ENCODE measurements at places on chromosomes 16 and 17.

DNA sequence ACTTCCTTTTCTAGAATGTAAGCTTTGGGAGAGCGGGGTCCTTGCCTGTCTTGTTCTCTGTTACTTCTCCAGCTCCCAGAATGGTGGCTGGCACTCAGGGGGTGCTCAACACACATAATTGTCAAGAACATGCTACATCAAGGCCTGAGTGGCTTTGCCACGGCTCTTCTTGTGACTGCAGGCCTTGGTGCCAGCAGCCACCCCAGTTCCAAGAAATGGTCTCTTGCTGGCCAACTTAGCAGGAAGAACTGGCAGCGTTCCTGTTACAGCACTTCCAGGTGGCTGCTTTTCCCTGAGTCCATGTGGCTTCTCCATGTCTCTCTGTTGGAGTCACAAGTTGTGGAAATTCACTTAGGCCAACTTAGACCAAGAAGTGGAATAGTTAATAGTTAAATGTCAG is 36.1 kb downstream of the PRKCB start:
- no peak for DNase-seq

GRCh38 chr17:77432742-77433141 is 292.0 kb downstream of the SEC14L1 start:
- no peak for DNase-seq

- no peak for DNase-seq
Measured at GRCh38 chr17:48247038-48247437, 139.5 kb downstream of the SNX11 start.

DNA sequence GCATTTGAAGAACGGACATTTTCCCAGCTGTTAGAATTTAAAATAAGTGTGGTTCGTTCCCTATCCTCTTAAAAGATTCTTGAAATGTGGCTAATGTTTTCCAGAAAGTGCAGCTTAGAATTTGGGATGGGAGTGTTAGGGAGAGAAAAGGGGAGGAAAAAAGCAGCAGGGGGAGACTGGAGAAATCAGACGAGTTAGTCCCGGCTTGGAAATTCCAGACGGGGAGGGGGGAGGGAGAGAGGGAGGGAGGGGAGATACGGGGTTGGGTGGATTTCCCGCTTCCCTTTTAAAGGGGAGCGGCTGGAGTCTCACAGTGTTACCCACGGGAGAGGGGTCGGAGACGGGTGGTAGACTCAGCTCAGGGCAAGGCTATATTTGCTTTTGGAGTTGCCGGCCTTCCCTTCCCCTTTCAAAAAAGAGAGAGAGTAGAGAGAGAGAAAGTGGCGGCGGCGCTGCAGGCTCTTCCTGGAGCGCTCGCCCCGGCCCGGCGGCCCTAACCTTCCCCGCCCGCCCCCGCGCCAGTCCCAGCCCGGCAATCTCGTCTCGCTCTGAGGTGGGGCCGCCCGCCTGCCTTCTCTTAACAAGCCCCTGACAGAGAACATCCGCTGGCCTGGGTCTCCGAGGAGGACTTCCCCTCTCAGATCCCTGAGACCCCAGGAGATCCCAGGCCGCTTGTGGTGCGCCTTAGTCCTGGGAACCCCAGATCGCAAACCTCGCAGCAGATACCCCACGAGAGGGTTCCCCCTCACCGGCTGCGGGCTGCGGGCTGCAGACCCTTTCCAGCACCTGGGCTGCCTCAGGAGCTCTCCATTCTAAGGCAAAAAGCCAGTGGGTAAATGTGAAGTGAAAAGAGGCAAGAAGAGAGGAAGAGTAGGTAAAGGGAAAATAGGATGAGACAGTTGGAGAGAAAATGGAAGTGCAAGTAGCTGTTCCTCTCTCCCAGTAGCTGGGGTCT is 6.6 kb downstream of the IGF2BP1 start:
- DNase-seq, result no peak

DNA sequence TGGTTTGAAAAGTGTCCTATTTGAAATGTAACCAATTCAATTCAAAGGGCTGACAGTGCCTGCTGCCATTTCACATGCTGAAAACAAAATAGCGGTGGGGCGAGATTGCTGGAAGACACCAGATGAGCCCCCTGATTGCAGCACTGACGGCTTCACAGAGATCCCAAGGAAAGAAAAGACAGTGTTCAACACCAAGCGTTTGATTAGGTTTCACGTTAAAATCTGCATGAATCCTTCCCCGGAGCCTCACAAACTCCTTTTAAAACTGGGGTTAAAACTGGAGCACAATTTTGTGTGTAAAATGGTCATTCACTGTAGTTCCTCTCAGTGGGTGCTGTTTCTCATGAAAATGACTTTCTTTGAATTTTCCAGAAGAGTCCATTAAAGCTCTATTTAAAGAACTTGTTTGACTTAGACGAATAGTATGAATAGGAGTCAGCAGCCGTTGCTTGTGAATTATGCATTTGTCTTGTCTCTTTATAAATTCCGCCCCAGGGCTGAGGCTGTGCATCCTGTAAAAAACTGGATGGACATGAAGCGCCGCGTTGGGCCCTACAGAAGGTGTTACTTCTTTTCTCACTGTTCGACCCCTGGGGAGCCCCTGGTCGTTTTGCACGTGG is 8.8 kb downstream of the MLYCD start:
- no peak for DNase-seq

- DNase-seq, result no peak
Measured at GRCh38 chr16:70809392-70810060, 8.6 kb upstream of the VAC14 start.

- no peak for DNase-seq
Measured at GRCh38 chr17:58006560-58006923, 504 bp downstream of the SRSF1 start.

DNA sequence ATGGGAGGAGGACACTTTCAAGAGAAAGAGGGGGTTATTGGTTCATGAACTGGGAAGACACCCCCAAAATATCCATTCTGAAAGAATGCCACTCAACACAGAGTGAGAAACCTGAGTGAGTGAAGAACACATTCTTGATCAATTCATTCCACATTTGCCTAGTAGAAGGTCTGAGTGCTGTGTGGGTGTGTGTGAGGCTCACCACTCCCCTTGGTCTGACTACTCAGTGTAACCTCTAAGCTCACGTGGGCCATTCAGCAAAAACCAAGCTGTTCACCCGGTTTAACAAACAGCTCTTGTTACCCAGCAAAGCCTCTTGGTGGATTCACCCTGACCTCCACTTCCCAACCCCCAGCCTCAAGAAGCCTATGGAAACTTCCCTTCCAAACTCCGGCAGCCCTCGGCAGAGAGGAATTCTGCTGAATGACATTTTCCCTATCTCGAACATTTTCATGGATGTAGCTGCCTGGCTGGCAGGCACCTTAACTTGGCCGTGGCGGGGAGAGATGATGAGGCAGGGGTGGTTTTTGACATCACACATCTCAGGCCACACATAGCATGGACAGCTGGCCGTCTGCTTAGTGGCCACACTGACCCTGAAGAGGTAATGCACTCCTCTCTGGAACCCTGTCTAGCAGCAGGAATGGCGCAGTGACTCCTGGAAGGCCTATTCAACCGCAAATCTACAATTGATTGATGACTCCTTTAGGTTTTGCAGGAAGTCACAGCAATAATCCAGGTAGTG is 11.6 kb downstream of the ST6GALNAC1 start:
- no peak for DNase-seq

DNA sequence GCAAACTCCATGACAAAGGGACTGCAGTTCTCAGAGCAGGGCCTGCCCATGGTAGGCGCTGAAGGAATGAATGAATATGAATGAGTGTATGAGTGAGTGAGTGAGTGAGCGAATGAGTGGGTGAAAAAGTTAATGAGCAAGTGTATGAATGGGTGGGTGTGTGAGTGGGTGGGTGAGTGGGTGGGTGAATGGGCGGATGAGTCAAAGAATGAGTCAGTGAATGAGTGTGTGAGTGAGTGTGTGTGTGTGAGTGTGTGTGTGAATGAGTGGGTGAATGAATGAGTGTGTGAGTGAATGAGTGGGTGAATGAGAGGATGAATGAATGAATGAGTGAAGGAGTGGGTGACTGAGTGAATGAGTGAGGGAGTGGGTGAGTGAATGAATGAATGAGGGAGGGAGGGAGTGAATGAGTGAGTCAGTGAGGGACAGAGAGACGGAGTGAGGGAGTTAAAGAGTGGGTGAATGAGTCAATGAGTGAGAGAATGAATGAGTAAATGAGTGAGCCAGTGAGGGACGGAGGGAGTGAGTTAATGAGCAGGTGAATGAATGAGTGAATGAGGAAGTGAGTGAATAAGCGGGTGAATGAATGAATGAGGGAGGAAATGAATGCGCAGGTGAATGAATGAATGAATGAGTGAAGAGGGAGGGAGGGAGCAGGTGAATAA is 11.1 kb upstream of the CHMP6 start:
- no peak for DNase-seq

- DNase-seq, result no peak
Measured at GRCh38 chr17:28261219-28261618, 57.8 kb upstream of the TMEM97 start.

DNA sequence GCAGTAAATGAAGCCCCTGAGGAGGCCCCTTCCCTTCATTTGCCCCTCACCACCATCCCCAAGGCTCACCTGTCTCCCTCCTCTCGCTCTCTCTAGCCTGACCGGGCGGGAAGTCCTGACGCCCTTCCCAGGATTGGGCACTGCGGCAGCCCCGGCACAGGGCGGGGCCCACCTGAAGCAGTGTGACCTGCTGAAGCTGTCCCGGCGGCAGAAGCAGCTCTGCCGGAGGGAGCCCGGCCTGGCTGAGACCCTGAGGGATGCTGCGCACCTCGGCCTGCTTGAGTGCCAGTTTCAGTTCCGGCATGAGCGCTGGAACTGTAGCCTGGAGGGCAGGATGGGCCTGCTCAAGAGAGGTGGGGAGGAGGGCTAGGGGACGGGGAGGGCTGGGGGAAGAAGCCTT is 21.0 kb downstream of the WNT9B start:
- DNase-seq, result no peak

DNA sequence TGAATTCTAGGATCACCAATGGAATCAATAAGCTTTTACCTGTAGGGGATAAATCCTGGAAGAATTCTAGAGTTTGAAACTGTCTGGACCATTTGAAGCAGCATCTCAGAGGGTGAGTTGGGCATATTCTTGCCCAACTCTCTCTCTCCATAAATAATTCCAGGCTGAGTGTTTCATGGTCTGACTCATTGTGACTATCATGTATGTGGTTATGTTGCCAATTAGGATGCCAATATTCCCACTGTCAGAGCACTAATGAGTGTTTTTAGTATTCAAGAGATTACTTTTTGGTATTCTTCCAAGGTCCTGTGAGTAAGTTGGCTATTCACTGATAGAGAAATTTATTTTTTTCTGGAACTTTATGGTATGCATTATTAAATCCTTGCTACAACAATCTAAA is 456.9 kb downstream of the TOX3 start:
- no peak for DNase-seq

GRCh38 chr17:64230791-64231408 is 32.2 kb downstream of the TEX2 start:
- DNase-seq, result no peak

GRCh38 chr17:81511804-81512561 is 616 bp downstream of the ACTG1 start:
- no peak for DNase-seq

DNA sequence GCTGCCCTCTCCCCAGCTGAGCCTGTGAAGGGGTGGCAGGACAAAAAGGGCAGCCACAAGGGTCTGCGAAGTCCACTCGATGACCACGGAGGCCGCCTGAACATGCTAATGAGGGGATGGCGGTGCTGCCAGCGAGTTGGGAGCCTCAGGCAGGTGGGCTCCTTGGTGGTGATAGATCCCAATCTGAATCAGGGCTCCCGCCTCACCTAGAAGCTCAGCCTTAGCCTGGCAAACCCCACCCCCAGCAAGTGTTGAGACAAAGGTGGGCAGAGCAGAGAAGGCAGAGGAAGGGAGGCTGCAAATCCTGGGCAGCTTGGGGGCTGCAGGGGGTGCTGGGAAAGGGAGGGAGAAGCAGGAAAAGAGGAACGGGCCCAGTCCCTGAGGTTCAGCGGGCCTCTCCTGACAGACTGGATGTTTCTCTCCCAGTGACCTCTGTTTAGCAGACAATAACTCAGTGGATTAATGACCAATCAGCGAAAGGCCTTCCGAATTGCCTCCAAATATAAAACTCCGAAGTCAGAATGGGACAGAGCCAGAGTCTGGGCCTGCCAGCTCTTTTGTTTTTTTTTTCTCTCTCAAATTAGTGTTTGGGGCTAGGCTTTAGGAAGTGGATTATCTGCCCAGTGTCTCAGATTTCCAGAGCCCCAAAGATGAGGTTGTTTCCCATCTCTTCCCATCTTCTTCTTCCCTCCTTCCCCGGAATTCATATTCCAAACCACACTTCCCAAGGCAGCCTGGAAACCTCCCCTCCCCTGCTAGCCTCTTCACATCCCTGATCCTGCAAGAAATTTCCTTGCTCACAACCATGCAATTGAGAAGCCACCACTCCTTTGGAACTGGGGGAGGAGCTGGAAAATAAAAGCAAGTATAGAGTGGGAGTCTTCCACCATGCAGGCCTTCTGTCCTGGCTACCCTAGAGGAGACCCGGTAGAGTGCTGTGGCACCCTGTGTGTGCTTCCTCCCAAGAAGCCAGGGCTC is 15.2 kb upstream of the HOXB2 start:
- no peak for DNase-seq

DNA sequence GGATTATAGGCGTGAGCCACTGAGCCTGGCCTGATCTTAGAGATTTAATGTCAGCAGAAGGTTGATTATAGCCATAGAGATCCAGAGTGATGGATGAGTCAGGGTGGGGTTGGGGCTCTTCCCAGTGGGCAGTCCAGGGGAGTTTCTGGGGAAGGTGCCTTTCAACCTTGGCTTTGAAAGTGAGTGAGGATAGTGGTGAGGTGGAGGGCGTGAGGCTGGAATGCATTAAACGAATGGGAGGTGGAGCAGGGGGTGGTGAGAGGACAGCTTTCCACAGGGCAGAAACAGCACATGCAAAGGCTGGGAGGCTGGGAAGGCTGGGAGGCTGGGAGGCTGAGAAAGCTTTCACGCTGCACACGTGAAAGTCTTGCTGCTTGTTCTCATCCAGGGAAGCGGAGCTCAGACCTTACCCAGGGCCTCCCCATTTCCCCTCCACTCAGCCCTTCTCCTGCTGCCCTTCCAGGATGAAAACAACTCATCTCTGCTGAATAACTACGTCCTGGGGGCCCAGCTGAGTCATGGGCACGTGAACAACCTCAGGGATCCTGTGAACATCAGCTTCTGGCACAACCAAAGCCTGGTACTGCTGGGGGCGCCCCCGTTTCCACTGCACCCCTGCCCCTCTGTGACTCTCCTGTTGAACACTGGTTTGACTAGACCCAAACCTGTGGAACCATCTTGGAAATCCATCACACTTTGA is 22.3 kb downstream of the ADGRG5 start:
- no peak for DNase-seq

GRCh38 chr17:38572669-38573365 is 32.9 kb downstream of the SRCIN1 start:
- no peak for DNase-seq

DNA sequence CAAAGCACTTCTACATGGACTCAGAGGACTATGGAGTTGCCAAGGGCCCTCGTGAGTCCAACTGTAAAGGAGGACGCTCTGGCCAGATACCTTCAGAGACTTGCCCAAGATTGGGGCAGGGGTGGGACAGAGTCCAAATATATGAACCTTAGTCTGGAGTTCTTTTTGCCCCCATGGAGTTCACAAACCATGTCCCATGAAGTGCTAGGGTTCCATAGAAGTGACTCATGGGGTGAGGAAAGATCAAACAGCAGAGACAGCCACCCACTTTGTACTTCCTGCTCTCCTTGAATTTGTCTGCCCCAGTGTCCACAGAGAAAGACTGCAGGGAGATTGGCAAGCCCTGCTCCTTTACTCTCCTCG is 29.0 kb downstream of the SRL start:
- no peak for DNase-seq
